Cortex of kidney (tissue), 1 donor: ENCODE measurements at places on chromosomes 4 and X.

- DNase-seq = no peak
Measured at GRCh38 chrX:20432048-20432447, 165.3 kb upstream of the RPS6KA3 start.

DNA sequence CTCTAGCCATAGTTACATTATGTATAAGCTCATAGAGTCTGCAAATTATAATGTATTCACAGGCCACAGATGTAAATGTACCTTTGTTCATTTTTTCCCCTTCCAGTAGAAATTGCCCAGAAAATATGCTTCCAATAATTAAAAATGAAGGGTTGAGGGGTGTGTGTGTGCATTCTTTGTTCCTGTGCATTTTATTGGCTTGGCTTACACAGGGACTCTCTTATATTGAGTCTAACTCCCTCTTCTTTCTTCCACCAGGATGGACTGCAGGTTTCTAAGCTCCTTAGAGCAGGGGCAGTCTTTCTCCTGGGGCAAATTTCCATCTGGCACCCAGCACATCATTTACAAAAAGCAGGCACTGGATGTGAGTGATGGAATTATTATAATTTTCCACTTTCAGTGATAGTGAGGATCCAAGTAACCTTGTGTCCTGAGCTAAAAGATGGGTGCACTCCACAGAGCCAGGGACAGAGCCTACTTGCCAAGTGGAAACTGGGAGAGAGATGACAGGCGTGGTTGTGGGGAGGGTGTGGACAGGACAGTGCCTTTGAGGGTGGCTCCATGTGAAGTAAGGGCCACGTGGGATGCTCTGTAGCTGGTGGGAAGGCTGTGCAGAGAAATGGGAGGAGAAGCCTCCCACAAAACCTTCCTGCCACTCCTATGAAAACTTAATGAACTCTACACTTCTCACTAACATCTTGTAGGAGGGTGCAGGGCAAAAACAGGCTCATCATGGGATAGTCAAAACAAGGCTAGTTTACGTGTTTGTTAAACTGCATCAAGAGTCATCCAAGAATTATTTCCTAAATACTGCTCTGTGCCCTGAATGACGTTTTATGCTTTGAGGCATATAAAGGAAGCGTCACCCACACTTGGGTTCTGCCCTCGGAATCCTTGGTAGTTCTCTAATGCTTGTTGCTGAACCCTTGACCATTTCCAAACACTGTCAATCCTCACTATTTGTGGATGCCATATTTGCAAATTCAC lies 16.0 kb downstream of the IGFBP7 start:
- no peak for DNase-seq

- no peak for DNase-seq
Measured at GRCh38 chrX:1658071-1658491, 43.2 kb downstream of the ASMT start.

DNA sequence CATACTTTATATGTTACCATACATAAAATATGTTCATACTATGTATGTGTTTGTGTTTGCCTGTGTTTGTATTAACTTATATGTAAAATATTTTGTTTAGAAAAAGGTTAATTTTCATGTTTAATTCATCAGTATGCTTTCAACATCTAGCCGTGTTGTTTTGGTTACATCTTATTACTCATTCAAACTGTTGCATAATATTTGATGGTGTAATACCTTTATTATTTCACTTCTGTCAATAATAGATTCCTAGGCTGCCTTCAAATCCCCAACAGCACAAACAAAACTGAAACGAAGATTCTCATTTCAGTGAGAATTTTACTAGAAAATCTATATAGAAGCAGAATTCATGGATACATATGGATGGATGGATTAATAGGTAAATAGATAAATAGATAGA lies 462.3 kb upstream of the ADGRL3 start:
- DNase-seq = no peak

DNA sequence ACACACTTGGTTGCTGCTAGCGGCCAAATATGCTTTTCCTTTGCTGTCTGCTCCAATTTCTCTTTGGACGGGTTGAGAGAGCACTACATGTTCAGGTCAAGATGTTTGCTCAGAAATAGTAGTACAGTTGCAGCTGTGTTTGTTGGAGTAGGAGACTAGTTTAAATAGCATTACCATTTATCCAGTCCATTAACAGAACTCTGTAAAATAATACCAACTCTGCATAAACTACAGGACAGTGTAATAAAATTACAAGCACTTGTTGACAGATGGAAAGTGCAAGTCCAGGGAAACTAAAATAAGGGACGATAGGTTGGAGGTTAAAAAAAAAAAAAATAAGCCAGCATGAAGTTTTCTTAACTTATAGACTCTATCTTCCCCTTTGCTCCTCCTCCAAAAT lies 20.2 kb downstream of the SLIT2 start:
- DNase-seq = no peak
